ENCODE measurements at places on chromosomes 11 and 22.

DNA sequence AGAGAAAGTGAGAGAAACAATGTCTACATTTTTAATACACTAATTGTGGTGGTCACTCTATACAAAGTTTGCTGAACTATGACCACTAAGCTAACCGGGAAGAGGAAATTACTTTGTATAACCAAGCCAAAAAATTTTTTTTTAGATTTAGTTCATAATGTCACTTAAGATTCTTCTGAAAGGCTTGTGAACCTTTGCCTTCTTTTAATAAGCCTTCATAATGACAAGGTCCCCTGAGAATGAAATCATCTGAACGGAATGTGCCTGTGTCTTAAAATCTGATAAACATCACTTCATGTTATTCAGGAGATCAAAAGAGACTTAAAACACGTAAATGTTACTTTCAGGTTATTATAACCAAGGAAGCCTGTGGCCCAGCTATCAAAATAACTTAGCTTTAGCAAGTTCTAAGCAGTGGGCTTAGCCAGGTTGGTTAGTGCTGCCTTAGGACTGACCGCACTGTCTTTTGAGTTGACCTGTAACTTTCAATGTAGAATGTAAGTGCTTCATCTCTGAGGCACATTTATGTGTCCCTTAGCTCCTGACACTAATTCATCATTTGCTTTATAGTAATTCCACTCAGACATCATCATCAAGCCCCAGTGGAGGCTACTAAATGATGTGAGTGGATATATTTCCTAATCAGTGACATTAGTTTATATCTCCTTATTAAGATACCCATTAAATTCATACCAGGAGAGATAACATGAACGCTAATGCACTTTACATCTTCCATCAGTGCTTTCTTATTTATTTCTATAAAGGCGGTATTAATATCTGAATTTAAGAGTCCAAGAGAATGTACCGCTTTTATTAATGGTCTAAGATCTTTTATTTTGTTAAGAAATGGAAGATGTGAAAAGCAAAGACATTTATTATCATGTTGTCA, 122.5 kb downstream of the WNT11 start:
- DNase-seq, result no peak

DNA sequence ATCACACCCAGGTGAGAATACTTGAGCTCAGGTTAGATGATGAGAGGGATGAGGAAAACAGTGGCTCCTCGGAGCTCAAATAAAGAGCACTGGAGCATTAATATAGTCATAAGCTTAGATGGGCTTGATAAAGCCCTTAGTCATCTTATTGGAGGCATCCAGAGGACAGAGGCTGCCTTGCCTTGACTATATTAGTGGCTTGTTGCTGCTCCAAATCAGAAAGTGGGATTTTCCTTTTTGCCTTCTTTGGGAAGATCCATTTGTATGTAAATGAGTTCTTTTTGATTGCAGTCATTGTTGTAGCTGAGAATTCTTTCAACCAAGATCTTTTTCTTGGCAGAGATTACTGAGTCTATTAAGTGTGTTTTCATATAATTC, 18.9 kb downstream of the ADM start:
- DNase-seq, result no peak

- no peak for DNase-seq
These were observed 70.8 kb downstream of the RNF169 start for GRCh38 chr11:74819400-74819799.

DNA sequence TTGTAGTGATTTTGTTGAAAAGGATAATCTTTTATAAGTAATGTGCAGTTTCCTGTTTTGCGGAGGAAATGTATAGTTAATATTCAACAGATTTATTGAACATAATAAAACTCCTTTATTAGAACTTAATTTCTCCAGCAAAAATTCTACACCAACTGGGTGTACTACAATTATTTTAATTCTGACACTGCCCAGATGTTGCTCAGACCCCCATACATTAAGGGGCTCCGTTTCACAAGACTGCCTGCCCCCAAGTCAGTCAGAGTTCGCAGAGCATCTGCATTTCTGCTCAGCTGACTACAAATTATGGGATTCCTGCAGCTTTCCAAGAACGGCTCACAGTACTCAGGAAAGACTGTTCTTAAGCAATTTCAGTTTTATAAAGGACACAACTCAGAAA, 6.2 kb downstream of the CEP57 start:
- DNase-seq, result no peak

GRCh38 chr11:119705362-119705761, 23.6 kb downstream of the NECTIN1 start:
- no peak for DNase-seq

DNA sequence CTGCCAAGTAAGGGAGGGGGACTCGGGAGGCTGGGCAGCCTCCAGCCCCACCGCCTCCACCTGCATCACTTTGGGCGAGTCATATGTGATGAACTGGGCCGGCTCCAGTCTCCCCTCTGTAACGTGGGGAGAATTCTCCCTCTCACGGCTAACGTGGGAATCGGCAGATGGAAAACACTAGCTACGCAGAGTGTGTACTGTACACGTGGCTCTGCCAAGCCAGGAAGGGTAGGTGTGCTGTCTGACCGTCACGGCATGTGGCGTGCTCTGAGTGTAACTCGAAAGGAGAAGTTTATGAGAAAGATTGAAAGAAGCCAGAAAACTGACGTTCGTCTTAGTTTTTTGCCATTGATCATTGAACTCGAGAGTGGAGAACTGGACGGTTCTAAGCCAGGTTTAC, 13.7 kb downstream of the TRMU start:
- no peak for DNase-seq

- DNase-seq, result no peak
These were observed 75.4 kb downstream of the SWAP70 start for GRCh38 chr11:9739123-9739900.

GRCh38 chr11:71491531-71491930, 35.5 kb upstream of the KRTAP5-7 start:
- DNase-seq, result no peak

GRCh38 chr11:43172477-43172876, 139.3 kb upstream of the API5 start:
- no peak for DNase-seq

- DNase-seq, result no peak
These were observed 17.6 kb downstream of the DAGLA start for GRCh38 chr11:61697764-61698163.
